ENCODE measurements at places on chromosomes 4 and X.
A peak's percentile ranks its signal among the peaks of the same experiment; 100 is the strongest.

DNA sequence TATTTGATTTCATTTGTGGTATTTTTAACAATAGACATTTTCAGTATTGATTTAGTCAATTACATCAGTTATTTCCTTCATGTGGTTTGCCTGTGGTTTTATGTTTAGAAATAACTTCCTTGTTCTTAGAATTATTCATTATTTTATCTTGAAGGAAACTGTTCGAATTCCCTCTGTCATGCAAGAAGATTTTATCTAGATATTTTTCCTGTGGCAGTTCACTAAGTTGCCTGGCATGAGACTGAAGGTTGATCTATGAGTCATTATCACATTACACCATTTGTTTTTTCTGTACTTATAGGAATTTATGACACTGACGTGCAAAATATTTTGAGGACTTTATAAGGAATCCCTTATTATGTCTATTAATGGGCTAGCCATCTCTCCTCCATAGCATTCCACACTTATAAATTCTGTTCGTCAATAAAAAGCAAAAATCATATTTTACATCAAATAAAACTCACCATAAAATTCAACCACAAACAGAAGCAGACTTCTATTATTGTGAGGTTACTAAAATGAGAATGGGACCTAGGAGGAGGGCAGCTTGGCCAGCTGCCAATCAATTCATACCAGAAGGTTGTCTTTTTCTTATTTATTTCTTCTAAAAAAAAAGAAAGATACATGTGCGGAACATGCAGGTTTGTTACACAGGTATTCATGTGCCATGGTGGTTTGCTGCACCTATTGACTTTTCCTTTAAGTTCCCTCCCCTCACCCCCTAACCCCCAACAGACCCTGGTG, 179.0 kb downstream of the KCNIP4 start:
- no peak for DNase-seq

DNA sequence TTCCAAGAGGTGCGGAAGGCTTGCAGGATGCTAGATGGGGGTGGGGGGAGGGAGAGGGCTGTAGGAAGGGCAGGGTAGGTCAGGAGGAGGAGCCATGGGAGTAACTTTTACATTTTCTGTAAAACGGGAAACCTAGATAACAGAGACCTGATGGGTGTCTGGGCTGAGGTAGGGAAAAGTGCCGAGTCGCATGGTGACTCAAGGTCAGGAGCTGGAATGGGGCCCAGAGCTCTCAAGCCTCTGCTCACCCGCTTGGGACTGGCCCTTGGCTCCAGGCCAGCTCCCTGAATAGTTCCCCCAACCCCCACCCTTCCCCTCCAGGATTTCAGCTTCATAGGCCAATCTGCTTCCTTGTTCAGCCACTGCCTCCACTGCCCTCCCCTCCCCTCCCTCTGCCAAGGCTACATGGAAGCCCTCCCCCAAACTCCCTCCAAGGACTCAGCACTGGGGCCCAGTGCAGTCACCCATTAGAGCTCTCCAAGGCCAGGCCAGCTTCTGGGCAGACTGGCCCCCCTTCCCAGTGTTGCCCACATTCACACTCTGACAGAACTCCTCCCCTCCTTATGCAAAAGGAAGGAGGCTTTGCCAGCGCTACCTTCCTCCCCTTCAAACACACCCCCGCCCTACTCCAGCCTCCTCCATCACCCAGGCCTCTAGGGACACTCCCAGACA, 43.6 kb downstream of the TSC22D3 start:
- DNase-seq = peak; percentile 84

- DNase-seq = no peak
Measured at GRCh38 chrX:153926552-153926857, 441 bp upstream of the ARHGAP4 start.

- peak; percentile 16 for DNase-seq
Measured at GRCh38 chr4:10403633-10404445, 53.4 kb downstream of the ZNF518B start.

DNA sequence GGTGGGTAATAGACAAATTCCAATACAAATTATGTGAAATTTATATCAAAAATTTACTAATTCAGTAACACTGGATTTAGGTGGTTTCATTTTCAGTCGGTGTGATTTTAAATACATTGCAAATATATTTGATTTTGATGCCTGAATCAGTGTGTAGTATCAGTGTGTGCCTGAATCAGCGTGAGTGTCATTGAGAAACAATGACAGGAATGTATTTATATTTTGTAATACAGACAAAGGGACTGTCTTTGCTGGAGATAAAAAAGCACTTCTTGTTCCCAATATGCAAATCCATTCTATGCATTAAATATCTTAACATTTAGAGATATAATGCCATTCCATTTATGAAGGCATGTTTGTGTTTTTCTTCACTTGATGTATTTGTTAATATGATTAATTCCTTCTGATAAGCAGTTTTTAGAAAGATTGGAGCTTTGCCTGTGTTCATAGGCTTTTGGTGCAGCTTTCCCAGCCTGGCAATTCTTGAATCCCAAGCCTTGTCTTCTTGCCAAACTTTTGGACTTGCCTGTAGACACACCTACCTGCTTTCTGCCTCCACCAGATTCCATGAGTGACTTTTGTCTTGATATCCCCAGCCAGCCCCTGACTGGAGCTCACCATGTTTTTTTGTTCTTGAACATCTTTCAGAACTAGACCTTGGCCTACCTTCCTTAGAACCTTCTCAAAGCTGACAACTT, 243.8 kb downstream of the ADGRL3 start:
- DNase-seq = no peak

GRCh38 chr4:3310301-3311094, 17.7 kb downstream of the RGS12 start:
- DNase-seq = no peak

DNA sequence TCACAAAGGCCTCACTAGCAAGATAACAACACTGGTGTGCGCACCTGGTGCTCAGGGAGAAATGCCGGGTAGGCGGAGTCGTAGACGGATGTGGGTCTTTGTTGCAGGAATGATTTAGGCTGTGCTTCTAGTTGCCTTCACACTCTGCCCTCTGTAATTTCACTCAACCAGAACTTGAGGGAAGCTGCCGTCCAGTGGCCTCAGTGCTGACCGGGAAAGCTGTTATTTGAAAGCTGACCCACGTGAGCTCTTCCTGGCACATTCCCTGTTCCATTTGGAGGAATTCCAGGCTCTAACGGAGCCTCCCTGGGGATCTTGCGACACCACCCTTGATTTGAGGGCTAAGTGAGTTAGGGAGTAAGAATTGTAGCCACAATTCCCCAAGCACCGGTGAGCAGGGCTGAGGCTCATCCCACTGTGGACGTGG, 15.9 kb downstream of the SH3TC1 start:
- DNase-seq = no peak
